ENCODE measurements at places on chromosomes 6 and 20. TPM values are rescaled to one million over a fixed set of nuclear protein-coding genes. Genes with fewer than 3 reads are reported as not detected.

SLC22A1 gene
- total RNA-seq, result 1,474 TPM

CCN6 gene
- not detected for total RNA-seq

TAP1 gene
- total RNA-seq, result 21.1 TPM

SDCBP2 gene
- total RNA-seq, result 6.7 TPM

HMGA1 gene
- 10.7 TPM for total RNA-seq

FERMT1 gene
- 0.15 TPM for total RNA-seq

HLA-DPA1 gene
- 74.8 TPM for total RNA-seq

C20orf204 gene
- 1.1 TPM for total RNA-seq
